Vagina (tissue), 2 donors: ENCODE measurements at places on chromosomes 1 and 21.

DNA sequence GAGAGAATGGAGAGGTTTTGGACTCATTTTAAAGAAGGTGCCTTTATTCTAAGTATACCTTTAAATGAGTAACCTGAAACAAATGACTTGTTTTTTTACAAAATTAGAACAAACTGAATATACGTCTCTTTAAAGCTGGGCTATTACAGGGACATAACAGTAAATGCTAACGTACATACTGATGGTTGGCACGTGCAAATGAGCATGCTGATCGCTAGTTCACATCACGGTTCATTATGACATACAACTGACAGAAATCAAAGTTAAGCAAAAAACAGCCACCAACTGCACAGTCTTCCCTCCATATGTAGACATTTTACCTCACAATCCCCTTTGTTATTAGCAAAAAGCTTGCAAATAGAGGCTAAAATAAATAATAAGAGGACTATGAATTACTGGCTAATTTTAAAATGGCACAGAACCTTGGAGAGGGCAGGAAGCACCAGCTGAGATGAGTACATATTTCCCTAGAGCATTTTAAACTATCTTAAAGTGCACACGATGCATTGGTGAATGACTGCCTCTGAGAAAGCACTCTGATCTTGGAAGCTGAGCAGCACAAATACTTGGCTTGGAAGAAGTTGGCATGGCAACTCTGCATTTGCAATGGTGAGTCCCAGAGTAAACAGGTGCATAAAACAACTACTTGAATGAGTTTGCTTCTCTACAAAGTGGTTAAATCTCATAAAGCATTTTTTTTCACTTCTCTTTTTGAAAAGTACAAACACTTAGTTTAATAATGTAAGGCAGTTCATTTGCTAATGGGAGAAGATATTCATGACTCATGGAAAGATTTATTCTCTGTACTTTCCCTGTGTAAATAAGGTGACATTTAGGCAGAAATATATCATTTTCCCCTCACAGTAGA lies 204.7 kb downstream of the LHX8 start:
- DNase-seq = no peak

DNA sequence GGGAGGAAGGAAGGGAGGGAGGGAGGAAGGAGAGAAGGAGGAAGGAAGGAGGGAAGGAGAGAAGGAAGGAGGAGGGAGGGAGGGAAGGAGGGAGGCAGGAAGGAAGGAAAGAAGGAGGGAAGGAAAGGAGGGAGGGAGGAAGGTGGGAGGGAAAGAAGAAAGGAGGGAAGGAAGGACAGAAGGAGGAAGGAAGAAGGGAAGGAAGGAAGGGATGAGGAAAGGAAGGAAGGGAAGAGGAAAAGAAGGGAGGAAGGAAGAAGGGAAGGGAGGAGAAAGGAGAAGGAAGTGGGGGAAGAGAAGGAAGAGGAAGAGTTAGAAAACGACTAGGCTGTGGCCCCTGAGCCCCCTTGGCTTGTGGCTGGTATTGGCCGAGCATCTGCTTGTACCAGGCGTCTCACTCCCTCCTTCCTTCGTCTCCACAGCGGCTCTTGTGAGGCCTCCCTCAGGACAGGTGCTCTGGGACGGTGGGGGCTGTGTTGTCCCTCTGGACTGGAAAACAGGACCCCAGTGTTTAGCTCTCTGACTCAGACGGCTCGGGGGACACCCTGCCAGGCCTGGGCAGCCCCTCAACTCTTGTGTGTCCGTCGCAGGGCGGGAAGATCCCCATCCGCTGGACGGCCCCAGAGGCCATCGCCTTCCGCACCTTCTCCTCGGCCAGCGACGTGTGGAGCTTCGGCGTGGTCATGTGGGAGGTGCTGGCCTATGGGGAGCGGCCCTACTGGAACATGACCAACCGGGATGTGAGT lies 36.2 kb upstream of the C1QA start:
- DNase-seq = no peak

DNA sequence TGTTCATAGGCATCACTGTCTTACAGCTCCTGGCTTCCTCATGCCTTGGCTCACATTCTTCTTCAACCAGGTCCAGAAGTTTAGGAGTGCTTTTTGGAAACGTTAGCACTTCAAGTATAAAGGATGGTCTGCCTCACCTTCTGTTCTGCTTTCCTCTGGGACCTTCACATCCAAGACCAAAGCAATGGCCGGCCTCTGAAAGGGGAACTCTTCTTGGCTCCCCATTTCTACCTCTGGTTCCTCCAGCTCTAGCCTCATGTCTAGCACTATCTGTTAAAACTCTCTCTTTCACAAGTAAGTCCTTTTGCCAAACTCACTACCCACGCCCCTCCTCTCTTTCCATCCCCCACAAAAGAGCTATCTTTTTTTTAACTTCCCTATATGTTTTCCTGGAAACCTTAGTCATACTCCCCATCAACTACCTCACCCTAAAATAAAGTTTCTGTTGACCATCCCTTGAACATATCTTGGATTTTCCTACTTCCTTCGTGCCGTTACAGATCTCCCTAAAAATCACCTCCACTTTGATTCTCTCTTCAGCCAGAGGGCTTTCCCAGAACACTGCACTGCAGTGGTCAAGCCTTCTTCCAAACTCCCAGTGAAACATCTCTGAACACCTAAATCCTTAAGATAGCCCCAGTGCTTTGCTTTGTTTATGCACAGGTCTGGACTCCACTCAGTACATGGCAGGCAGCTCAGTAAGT lies 7.9 kb downstream of the SORT1 start:
- DNase-seq = no peak

- DNase-seq = no peak
Observed at GRCh38 chr1:118159569-118159968, 25.5 kb downstream of the SPAG17 start.

- DNase-seq = no peak
Observed at GRCh38 chr1:89546934-89547562, 22.4 kb downstream of the LRRC8B start.
